ENCODE measurements at places on chromosomes 16 and 17. TPM values are rescaled to one million over a fixed set of nuclear protein-coding genes. Genes with fewer than 3 reads are reported as not detected.

FZD2 gene
- 0.26 TPM for total RNA-seq

SMCR8 gene
- total RNA-seq: 12.7 TPM

TEKT5 gene
- not detected for total RNA-seq

NPTX1 gene
- not detected for total RNA-seq

GDPD1 gene
- 0.59 TPM for total RNA-seq

MAP2K4 gene
- 25.2 TPM for total RNA-seq

CDC6 gene
- 2.9 TPM for total RNA-seq

ADAM11 gene
- total RNA-seq: 0.18 TPM

TEKT1 gene
- not detected for total RNA-seq

DNA sequence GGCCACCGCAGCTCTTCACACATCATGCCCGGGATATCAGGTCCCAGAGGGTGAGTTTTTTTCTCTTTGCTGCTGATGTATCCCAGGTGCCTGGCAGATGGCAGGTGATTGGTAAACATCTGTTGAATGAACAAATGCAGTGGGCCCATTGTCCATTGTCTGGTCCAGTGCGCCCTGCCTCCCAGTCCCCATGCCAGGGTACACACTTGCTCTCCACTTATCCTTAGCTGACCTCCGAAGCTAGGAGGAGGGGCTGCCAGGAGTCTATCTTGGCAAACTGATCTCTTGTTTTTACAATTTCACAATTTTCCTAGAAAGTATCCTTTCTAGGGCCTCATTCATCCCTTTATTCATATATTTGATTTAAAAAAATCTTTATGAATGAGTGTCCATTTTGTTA is 196.0 kb downstream of the RAB11FIP4 start:
- H3K36me3 ChIP-seq: no peaks in the 10 kb centered on the region
- no peak overlapping the region for H3K4me3 ChIP-seq
- no peak for DNase-seq
- no peak overlapping the region for H3K27ac ChIP-seq
- H3K27me3 ChIP-seq: no peaks in the 10 kb centered on the region

- peaks cover 10% of the 10 kb centered on the region for H3K4me1 ChIP-seq
- no peak for DNase-seq
- no peaks in the 10 kb centered on the region for H3K27me3 ChIP-seq
- H3K36me3 ChIP-seq: peaks cover 12% of the 10 kb centered on the region
- H3K4me3 ChIP-seq: no peak overlapping the region
Measured at GRCh38 chr17:82737967-82738877, 2.8 kb downstream of the FN3K start.

DNA sequence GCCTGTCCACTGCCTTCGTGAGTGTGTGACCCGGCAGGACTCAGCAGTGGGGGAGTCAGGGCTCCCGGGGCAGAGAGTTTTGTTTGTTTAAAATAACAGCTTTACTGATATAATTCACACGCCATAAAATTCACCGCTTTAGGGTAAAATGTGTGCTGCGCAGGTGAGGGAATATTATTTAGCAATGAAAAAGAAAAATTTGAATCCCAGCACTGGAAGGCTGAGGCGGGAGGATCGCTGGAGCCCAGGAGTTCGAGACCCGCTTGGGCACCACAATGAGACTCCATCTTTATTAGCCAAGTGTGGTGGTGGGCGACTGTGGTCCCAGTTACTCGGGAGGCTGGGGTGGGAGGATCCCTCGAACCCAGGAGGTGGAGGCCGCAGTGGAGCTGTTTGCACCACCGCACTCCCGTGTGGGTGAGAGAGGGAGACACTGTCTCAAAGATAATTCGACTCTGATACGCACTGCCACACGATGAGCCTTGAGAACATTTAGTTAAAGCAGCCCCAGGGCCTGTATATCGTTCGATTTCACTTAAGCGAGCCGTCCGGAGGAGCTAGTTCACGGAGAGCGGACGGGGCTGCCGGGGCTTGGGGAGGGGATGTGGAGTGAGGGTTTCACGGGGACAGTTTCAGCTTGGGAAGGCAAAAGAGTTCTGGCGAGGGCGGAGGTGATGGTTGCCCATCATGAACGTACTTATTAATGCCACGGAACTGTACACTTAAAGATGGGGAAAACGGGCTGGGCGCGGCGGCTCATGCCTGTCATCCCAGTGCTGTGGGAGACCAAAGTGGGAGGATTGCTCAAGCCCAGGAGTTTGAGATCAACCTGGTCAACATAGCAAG is 10.2 kb downstream of the TELO2 start:
- no peak overlapping the region for H3K4me3 ChIP-seq
- H3K36me3 ChIP-seq: peaks cover 85% of the 10 kb centered on the region
- DNase-seq: no peak

GRCh38 chr17:76026714-76027158 is 370 bp downstream of the EVPL start:
- H3K4me3 ChIP-seq: peak overlapping the region; percentile 61
- H3K4me1 ChIP-seq: peaks cover 10% of the 10 kb centered on the region
- H3K36me3 ChIP-seq: no peaks in the 10 kb centered on the region
- peak overlapping the region; percentile 97 for H3K27ac ChIP-seq

GRCh38 chr16:58670177-58670576 is 14.4 kb downstream of the SLC38A7 start:
- no peak for DNase-seq
- no peak overlapping the region for H3K4me3 ChIP-seq
- H3K27ac ChIP-seq: no peak overlapping the region
- H3K36me3 ChIP-seq: peaks cover 62% of the 10 kb centered on the region
- no peaks in the 10 kb centered on the region for H3K4me1 ChIP-seq

DNA sequence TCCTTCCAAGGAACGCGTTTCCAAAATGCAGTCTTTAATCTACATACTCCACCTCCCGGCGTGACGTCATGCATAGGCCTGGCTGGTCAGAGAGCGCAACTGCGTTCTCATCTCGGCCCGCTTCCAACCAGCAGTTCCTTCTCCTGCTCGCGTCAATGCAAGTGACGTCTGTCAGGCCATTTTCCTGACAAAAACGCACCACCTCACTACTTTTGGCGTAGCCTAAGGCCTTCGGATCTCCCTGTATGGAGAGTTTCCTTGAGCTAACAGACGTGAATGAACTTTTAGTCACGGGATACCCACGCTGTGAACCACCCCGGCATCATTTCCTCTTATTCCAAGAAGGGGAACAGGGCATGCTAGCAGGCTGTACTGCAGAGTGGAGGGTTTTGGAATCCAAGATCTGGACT is 25.0 kb downstream of the TEX14 start:
- no peaks in the 10 kb centered on the region for H3K36me3 ChIP-seq
- DNase-seq: peak; percentile 20
- no peak overlapping the region for H3K4me3 ChIP-seq
- H3K4me1 ChIP-seq: no peaks in the 10 kb centered on the region
- H3K27ac ChIP-seq: peak overlapping the region; percentile 42
- peaks cover 4% of the 10 kb centered on the region for H3K27me3 ChIP-seq

- H3K4me3 ChIP-seq: no peak within 1 kb of the TSS
- no peak within 1 kb of the TSS for H3K27ac ChIP-seq
- H3K36me3 ChIP-seq: no peaks in the 10 kb centered on the region
Measured at GRCh38 chr16:1793578-1794220, at the start of gene IGFALS. Gene IGFALS (minus strand): TSS chr16:1793705. CDS start chr16:1793652, 53 bp downstream.

DNA sequence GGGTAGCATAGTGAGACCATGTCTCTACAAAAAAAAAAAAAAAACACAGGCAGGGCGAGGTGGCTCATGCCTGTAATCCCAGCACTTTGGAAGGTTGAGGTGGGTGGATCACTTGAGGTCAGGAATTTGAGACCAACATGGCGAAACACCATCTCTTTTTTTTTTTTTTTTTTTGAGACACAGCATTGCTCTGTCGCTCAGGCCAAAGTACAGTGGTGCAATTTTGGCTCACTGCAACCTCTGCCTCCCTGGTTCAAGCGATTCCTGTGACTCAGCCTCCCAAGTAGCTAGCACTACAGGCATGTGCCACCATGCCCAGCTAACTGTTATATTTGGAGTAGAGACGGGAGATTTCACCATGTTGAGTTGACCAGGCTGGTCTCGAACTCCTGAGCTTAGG is 5.1 kb downstream of the RAMP2 start:
- no peaks in the 10 kb centered on the region for H3K27me3 ChIP-seq
- H3K27ac ChIP-seq: no peak overlapping the region
- no peak for DNase-seq
- H3K36me3 ChIP-seq: no peaks in the 10 kb centered on the region
- peaks cover 20% of the 10 kb centered on the region for H3K4me1 ChIP-seq
- no peak overlapping the region for H3K4me3 ChIP-seq

GRCh38 chr16:50279504-50279865 is 13.1 kb downstream of the ADCY7 start:
- no peaks in the 10 kb centered on the region for H3K36me3 ChIP-seq
- DNase-seq: no peak
- peaks cover 70% of the 10 kb centered on the region for H3K4me1 ChIP-seq
- H3K27ac ChIP-seq: peak overlapping the region; percentile 63

GRCh38 chr16:12271006-12271405 is 294.5 kb downstream of the SNX29 start:
- H3K27me3 ChIP-seq: no peaks in the 10 kb centered on the region
- no peak overlapping the region for H3K4me3 ChIP-seq
- H3K4me1 ChIP-seq: no peaks in the 10 kb centered on the region
- H3K27ac ChIP-seq: no peak overlapping the region
- DNase-seq: no peak

DNA sequence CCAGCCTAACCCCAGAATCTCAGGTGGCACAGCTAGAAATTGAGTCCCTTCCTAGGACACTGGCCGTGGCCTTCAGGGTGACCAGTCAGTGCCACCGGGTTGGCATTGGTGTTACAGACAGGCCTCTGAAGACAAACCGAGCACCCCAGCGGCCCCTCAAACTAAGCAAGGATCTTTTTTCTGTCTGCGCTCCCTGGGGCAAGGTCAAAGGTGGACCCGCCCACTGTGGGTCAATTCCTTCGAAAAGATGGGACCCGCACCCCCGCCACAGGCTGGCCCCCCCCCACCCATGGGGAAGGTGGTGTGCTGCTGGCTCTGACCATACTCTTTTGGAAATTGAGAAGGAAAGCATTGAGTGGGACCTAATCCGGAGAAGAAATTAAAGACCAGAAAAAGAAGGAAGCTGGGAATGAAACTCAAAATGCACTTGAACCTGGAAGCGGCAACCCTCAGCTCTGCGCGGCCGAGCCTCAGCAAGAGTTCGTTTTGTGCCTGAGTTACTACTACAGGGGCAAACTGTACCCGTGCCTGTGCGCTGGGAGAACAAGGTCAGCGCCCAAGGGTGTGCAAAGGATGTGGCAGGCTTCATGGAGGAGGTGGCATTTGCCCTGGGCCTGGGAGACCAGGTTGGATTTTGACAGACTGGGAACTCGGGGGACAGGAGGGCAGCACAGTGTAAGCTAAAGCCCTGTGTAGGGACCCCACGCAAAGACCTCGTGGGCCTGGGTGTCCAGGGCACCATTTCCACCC is 20.4 kb downstream of the TMC6 start:
- H3K27me3 ChIP-seq: no peaks in the 10 kb centered on the region
- H3K36me3 ChIP-seq: peaks cover 31% of the 10 kb centered on the region
- H3K4me1 ChIP-seq: peaks cover 10% of the 10 kb centered on the region
- no peak overlapping the region for H3K27ac ChIP-seq
- DNase-seq: no peak

DNA sequence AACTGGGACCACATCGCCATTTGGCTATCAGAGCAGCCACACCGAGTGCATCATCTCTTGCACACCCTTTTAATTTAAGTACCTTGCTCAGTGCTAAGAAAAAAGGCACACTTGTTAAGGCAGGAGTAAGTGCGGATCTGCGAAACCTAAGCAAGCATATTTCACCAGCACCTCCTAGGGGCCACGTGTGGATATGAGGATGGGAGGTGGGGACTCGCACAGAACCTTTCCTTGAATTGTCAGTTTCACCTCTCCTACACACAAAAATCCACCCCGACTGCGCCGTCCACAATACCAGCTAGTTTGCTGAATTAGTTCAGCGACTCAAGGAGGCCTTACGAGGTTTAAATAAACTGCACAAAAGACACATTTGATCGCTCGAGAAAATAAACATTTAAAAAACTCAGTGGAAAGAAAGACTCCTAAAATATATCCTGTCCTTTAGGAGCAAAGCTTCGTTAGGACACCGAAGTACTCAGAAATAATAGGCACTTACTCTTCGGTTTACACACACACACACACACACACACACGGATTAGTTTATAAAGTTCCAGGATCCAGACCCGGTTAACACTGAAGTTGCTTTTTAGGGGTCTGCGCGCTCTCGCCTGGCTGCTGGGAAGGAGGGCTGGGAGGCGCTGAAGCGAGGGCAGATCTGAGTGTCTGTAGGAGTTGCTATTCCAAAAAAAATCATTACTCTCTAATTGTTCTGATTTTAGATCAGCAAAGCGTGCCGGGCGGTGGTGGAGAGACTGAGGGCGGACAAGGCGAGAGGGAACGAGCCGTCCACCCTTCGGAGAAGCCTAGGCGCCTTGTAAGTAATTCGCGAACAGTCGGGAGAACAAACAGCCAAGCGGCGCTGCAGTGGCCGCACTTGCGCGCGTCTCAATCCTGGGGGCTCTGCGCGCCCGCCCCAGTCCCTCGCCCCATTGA is 1.0 kb upstream of the KCNJ2 start:
- H3K4me3 ChIP-seq: peak overlapping the region; percentile 75
- no peaks in the 10 kb centered on the region for H3K36me3 ChIP-seq
- peak overlapping the region; percentile 94 for H3K27ac ChIP-seq
- no peaks in the 10 kb centered on the region for H3K27me3 ChIP-seq
- no peak for DNase-seq
- peaks cover 54% of the 10 kb centered on the region for H3K4me1 ChIP-seq

GRCh38 chr17:49343273-49343672 is 18.8 kb downstream of the ZNF652 start:
- no peak for DNase-seq
- H3K4me3 ChIP-seq: no peak overlapping the region
- H3K4me1 ChIP-seq: no peaks in the 10 kb centered on the region
- H3K27me3 ChIP-seq: no peaks in the 10 kb centered on the region
- no peak overlapping the region for H3K27ac ChIP-seq

GRCh38 chr17:53722407-53722806 is 100.3 kb upstream of the KIF2B start:
- H3K27me3 ChIP-seq: no peaks in the 10 kb centered on the region
- no peaks in the 10 kb centered on the region for H3K36me3 ChIP-seq
- no peaks in the 10 kb centered on the region for H3K4me1 ChIP-seq
- no peak for DNase-seq
- H3K27ac ChIP-seq: no peak overlapping the region
- H3K4me3 ChIP-seq: no peak overlapping the region

GRCh38 chr17:3710951-3711383 is 12.7 kb upstream of the HASPIN start:
- no peak overlapping the region for H3K27ac ChIP-seq
- H3K27me3 ChIP-seq: no peaks in the 10 kb centered on the region
- H3K36me3 ChIP-seq: peaks cover 45% of the 10 kb centered on the region

DNA sequence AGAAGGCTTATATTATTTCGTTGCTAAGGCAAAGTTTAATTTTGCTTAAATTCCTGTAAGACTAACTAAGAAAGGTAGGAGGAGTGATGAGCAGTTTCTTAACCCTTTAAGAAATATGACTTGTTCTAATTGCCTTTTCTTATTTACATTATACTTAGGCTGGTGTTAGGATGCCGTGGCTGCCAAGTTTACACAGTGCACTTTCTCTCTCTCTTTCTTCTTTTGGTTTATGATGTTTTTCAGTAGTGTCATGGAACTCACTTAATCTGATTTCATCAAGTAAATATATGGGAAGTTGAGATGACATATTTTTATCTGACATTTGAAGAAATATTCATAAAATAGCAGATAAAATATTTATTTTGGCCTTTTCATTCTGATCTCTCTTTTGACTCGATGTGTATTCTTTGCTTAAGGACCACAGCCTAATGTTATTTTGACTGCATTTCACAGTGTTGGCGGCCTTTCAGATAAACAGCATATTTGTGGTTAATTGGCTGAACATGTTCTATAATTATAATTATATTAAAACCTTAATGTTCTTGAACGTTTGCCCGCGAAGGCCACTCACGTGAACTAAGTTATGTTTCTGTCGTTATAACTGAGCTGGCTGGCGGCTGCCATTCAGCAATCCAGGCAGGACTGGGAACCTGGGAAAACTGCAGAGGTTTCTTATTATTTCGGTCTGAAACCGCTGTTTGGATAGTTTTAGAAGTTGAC is 191.6 kb downstream of the WWOX start:
- no peak overlapping the region for H3K4me3 ChIP-seq
- H3K27me3 ChIP-seq: no peaks in the 10 kb centered on the region
- peaks cover 11% of the 10 kb centered on the region for H3K4me1 ChIP-seq

Measured in esophagus squamous epithelium (tissue), 5 donors.